ENCODE measurements at places on chromosomes 3 and 15.

GRCh38 chr3:57646723-57647122, 46.2 kb downstream of the DENND6A start:
- no peak for DNase-seq

GRCh38 chr3:111874177-111874820, 15.2 kb downstream of the PHLDB2 start:
- DNase-seq: no peak

GRCh38 chr15:63805993-63806980, 27.5 kb downstream of the HERC1 start:
- no peak for DNase-seq

- DNase-seq: no peak
Measured at GRCh38 chr3:9949115-9949514, 3.1 kb downstream of the PRRT3 start.

DNA sequence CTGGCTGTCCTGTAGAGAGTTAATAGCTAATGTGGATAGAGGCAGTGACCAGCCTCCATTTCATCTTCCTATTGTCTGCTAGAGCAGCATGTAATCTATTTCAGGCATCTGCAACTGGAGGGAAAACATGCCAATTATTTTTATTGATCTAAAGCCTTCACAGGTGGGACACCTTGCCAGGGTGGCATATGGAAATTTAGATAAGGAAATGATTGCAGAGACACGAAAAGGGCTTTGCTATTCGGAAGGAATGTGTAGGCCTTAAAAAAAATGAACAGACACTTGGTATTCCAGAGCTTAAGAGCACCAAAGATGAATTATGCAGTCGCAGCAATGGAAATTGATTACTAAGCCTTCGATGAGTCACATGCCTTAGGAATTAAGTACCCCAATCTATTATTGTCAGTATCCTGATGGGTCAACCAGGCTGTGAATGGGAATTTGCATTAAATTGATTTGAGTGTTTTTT, 454.7 kb downstream of the SQOR start:
- DNase-seq: no peak

Measured in activated CD4-positive, alpha-beta T cell treated with anti-CD3 and anti-CD28 coated beads, Interleukin-2, amount 50 U/mL, for 24 hours (primary cell).